WTC11 (cell line): ENCODE measurements at places on chromosomes 6 and 20. TPM values are rescaled to one million over a fixed set of nuclear protein-coding genes. Genes with fewer than 3 reads are reported as not detected.

DNA sequence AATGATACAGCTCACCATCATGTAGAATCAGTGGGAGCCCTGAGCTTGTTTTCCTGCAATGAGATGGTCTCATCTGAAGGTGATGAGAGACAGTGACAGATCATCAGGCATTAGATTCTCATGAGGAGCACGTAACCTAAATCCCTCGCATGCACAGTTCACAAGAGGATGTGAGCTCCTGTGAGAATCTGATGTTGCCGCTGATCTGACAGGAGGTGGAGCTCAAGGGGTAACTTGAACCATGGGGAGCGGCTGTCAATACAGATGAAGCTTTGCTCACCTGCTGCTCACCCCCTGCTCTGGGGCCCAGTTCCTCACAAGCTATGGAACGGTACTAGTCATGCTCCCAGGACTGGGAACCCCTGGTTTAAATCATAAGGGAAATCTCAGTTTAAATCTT lies 89.2 kb downstream of the THBS2 start:
- no peak overlapping the region for H3K27ac ChIP-seq
- no peaks in the 10 kb centered on the region for H3K4me1 ChIP-seq
- no peak overlapping the region for H3K4me3 ChIP-seq
- no peak for DNase-seq
- H3K27me3 ChIP-seq: no peaks in the 10 kb centered on the region

GRCh38 chr20:19100975-19101374 lies 111.5 kb upstream of the SLC24A3 start:
- H3K4me1 ChIP-seq: peaks cover 13% of the 10 kb centered on the region
- no peak for DNase-seq
- H3K27me3 ChIP-seq: no peaks in the 10 kb centered on the region
- H3K27ac ChIP-seq: no peak overlapping the region
- no peak overlapping the region for H3K4me3 ChIP-seq

DNA sequence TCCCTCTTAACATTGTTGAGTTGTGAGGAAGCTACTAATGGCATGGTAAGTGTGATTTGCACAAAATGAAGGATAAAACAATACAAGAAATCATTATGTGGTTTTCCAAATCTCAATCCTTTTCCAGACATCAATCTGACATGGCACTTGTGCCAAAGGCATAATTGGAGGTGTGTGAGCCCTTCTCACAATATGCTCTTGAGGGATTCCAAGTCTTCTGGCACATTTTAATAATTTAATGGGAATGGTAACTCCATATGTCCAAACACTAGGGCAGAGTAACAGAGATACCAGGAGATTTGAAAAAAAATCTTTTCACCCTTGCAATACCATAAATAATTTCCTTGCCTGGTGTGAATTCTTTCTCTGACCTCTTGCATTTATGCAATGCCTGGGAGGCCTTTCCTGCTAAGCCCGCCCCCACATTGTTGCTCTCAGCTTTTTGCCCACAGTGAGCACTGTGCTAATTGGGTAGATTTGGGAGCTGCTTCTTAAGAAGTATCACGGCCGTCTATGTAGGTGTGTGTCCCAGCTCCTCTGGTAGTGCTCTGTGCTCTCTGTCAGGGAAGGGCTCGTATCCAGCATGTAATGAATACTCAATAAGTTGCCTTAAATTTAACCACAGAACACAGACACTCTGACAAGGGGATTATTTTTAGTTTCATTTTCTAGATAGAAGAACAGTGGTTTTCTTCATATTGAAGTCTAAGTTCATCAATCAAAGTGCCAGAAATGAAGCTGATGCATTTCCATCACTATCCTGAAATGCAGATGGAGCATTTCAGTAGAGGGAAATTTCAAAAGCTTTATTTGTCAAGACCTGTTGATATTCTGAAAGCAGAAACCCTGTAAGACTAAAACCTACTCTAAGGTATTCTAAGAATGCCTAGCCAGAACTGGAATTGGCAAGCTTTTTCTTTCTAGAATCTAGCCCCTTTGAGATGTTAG lies 54.4 kb upstream of the CEP85L start:
- peak; percentile 37 for DNase-seq
- peaks cover 50% of the 10 kb centered on the region for H3K4me1 ChIP-seq
- peak overlapping the region; percentile 91 for H3K27ac ChIP-seq
- H3K27me3 ChIP-seq: no peaks in the 10 kb centered on the region; the same call in 1 of the 2 replicates
- no peaks in the 10 kb centered on the region for H3K36me3 ChIP-seq

DNA sequence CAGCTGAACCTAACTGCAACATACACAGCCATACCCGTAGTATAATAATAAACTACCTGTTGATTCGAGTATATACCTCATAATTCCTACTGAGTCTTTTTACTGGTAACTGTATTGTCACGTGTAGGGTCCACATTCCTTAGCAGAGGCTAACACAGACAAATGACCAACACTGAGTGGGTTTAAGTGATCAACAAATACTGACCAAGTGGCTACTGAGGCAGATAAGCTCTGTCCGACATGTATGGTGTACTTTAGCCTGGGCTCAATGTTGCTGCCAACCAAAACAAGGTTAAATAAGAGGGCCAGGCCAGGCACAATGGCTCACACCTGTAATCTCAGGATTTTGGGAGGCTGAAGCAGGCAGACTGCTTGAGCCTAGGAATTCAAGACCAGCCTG lies 12.7 kb downstream of the ELOVL5 start:
- H3K4me1 ChIP-seq: peaks cover 65% of the 10 kb centered on the region
- DNase-seq: no peak
- no peak overlapping the region for H3K4me3 ChIP-seq
- peak overlapping the region; percentile 82 for H3K27ac ChIP-seq
- H3K36me3 ChIP-seq: peaks cover 10% of the 10 kb centered on the region

ZNFX1 gene
- total RNA-seq: 8.0 to 11.0 TPM (median 9.1 TPM) in 3 replicates

FUT9 gene
- total RNA-seq: 3.5 to 3.9 TPM (median 3.6 TPM) in 3 replicates

DNA sequence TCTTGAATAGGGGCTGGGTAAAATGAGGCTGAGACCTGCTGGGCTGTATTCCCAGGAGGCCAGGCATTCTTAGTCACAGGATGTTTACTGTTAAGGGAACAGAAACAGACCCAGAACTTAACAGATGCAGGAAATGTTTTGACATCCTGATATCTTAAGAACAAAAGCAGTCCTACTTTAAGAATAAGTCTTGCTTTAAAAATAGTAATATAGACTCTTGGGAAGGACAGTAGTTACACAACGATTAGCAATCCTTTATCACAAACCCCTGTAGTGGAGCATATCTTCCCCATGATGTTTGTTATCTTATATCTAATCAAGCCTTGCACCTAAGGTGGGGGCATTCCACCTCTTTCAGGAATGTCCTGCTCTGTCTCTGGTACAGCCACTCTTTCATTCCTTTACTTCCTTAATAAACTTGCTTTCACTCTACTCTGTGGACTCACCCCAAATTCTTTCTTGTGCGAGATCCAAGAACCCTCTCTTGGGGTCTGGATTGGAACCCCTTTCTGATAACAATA lies 493.7 kb upstream of the SULF2 start:
- DNase-seq: no peak
- H3K4me3 ChIP-seq: no peak overlapping the region
- H3K27ac ChIP-seq: no peak overlapping the region
- no peaks in the 10 kb centered on the region; the same call in 1 of the 2 replicates for H3K27me3 ChIP-seq

GRCh38 chr6:88730611-88731011 lies 232.8 kb downstream of the RNGTT start:
- peaks cover 19% of the 10 kb centered on the region for H3K27me3 ChIP-seq
- peaks cover 71% of the 10 kb centered on the region for H3K4me1 ChIP-seq
- H3K36me3 ChIP-seq: no peaks in the 10 kb centered on the region
- peak; percentile 32 for DNase-seq
- peak overlapping the region; percentile 94 for H3K27ac ChIP-seq

SIGLEC1 gene
- 0.04 to 0.11 TPM in 2 of 3 replicates, not detected in the other for total RNA-seq

DNA sequence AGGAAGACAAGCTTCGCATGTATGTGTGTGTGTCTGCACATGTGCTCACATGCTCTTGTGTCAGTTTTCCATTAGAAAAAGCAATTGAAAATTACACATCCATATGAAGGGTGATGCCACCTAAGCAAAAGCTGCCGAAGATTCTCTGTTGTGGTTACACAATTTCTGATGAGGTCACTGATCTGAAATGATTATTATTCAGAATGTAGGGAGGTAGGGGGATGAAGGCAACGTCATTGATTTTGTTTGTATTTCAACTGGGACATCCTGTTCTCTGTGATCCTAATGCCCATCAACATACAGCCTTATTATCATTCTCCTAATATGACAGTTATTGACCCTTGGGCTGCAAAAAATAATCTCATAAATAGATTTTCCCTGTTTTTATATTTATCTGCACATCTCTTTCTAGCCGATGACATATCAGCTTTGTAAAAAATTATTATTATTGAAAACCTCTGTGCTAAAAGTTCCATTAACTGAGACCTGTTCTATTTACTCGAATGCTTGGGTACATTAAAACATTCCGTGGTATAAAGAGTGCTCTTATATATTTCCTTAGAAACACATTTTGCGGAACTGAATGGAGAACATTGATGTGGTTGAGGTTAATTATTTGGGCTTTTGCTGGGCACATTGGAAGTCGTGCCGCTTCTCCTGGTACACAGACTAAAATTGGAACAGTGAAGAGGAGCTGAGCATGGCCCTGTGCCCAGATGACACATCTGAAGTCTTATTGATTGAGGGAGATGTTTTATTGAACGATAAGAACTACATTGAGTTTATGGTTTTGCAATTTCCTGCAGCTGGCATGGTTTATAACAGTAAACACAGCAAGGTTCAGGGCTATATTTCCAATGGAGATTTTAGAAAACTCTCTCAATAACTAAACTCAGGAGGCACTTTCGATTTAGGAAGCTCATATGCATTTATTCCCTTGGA lies 51.3 kb downstream of the ZNF831 start:
- H3K36me3 ChIP-seq: no peaks in the 10 kb centered on the region
- DNase-seq: no peak
- no peak overlapping the region for H3K4me3 ChIP-seq
- no peak overlapping the region for H3K27ac ChIP-seq
- H3K27me3 ChIP-seq: peaks cover 7% of the 10 kb centered on the region

DNA sequence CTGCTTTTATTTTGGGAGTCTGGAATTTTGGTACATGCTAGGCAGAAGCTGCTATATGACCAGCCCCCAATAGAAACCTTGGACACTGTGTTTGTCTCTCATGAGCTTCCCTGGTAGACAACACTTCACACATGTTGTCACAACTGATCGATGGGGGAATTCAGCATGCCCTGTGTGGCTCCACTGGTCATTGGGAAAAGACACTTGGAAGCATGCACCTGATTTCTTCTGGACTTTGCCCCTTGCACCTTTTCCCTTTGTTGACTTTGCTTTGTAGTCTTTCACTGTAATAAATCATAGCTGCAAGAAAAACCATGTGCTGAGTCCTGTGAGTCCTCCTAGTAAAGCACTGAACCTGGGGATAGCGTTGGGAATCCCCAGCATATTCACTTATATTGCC lies 7.9 kb upstream of the WFDC10A start:
- H3K27ac ChIP-seq: no peak overlapping the region
- no peak overlapping the region for H3K4me3 ChIP-seq
- peaks cover 7% of the 10 kb centered on the region for H3K36me3 ChIP-seq
- DNase-seq: no peak

DNA sequence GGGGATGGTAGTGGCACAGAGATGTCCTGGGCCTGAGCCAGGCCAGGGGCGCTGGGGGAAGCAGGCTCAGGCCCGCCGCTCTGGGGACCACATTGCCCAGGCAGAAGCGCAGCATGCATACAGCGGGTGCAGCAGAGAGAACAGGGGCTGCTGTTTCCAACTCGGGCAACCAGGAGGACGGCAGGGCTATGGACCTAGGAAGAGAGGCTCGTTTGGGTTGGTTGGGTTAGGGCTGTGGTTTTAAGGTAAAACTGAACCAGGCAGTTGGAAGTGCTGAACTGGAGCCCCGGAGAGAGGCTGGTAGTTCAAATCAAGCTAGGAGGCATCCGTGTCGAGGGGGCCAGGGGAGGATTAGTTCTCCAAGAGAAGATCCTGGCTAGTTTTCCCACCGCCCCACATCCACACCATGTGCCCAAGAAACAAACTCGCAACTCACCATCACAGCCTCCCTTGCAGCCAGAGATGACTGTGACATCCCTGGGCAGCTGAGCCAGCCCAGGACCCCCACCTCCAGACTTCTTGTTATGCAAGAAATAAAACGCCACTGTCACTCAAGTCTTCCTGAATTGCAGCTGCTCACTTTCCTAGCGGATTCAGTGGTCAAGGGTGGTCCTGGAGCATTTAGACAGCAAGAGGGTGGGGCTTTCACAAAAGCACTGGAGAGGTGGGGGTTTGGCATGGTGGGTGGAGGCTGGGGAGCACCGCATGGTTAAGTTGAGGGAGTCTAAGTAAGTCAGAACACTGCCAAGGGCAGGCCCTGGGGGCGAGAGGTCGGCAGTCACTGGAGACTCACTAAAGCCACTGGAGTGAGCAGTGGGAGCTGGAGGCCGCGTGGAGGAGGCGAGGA lies 161.2 kb downstream of the GRM4 start:
- DNase-seq: no peak
- H3K27ac ChIP-seq: no peak overlapping the region
- no peak overlapping the region for H3K4me3 ChIP-seq
- peaks cover 21% of the 10 kb centered on the region; the same call in 1 of the 2 replicates for H3K27me3 ChIP-seq
- H3K4me1 ChIP-seq: peaks cover 20% of the 10 kb centered on the region

- no peak overlapping the region for H3K4me3 ChIP-seq
- H3K36me3 ChIP-seq: no peaks in the 10 kb centered on the region
- no peak overlapping the region for H3K27ac ChIP-seq
- no peak for DNase-seq
- H3K4me1 ChIP-seq: peaks cover 17% of the 10 kb centered on the region
- H3K27me3 ChIP-seq: no peaks in the 10 kb centered on the region; the same call in 1 of the 2 replicates
These were observed 35.0 kb downstream of the SYTL3 start for GRCh38 chr6:158684745-158685324.

HIVEP2 gene
- 8.6 to 11.5 TPM (median 9.1 TPM) in 3 replicates for total RNA-seq

EPHA7 gene
- 7.4 to 9.6 TPM (median 7.9 TPM) in 3 replicates for total RNA-seq

HECA gene
- 8.1 to 9.4 TPM (median 8.1 TPM) in 3 replicates for total RNA-seq

ABT1 gene
- total RNA-seq: 21.0 to 22.1 TPM (median 21.6 TPM) in 3 replicates

DNA sequence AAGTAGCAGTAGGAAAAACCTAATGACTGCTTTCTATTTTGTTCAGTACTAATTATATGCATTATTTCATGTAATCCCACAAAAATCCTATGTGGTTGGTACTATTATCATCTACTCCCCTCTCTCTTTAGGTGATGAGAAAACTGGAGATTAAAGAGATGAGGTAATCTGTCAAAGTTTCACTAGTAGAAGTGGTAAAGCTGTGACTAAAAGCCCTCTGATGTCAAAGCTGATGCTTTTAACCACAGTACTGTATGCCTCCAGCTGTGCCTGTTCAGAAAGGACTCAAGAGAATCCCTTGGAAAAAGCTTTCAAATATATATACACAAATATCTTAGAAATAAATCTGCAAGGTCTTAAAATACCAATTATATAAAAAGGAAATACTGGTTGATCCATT lies 38.0 kb downstream of the PHIP start:
- no peaks in the 10 kb centered on the region for H3K27me3 ChIP-seq
- H3K4me1 ChIP-seq: peaks cover 6% of the 10 kb centered on the region
- DNase-seq: no peak
- no peak overlapping the region for H3K4me3 ChIP-seq
- no peak overlapping the region for H3K27ac ChIP-seq
- peaks cover 42% of the 10 kb centered on the region for H3K36me3 ChIP-seq

DNA sequence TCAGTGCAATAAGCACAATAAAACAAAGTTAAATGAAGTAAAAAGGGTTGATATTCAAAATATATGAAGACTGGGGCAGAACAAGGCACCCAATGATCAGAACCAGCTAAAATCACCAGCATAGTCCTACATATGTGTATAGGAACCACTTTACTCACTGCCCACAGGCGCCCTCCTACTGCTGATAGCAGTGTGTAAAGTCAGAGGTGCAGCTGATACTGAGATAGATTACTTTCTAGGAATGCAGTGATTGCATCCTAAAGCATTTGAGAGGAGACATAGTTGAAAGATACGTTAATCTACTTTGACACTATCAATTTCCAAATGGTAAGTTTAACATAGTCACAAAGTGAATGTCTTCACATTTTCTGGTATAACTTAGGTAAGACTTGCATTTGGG lies 161.1 kb upstream of the MCHR2 start:
- peaks cover 4% of the 10 kb centered on the region for H3K4me1 ChIP-seq
- H3K27me3 ChIP-seq: no peaks in the 10 kb centered on the region

SLC26A8 gene
- 0.46 to 0.80 TPM (median 0.50 TPM) in 3 replicates for total RNA-seq

NRSN1 gene
- total RNA-seq: not detected in 3 replicates
